ENCODE measurements at places on chromosomes 7 and 10.
A peak's percentile ranks its signal among the peaks of the same experiment; 100 is the strongest.

- DNase-seq, result no peak
Measured at GRCh38 chr10:49172061-49172776, 16.0 kb downstream of the TMEM273 start.

DNA sequence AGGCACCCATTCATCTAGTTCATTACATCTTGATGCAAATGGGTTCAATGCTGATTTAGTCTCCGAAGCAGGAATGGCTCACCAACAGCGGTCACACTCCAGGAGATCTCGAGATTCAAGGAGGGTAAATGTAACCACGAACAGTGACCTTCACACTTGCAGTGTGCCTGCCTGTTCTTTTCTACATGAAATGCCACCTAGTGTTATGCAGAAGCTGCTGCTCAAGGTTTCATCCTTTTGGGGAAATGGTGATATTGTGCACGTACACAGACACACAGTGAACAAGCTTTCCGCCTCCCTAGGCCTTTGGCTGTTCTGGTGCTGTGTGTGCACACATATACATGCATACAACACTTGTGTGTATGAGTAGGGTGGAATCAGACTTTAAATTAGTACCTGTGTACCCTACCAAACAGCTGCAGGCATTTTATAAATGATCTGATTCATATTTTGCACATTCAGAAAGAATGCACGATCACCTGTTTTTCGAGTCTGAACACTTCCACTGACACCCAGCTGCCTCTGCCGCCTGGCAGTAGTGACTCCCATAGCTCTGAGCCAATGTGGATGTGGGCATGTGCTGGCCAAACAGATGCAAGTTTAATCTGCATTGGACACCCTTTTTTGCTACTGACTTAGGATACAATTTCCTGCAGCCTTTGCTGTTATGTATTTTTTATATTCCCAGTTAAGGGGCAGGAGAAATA is 100.5 kb downstream of the TACC2 start:
- DNase-seq, result no peak

DNA sequence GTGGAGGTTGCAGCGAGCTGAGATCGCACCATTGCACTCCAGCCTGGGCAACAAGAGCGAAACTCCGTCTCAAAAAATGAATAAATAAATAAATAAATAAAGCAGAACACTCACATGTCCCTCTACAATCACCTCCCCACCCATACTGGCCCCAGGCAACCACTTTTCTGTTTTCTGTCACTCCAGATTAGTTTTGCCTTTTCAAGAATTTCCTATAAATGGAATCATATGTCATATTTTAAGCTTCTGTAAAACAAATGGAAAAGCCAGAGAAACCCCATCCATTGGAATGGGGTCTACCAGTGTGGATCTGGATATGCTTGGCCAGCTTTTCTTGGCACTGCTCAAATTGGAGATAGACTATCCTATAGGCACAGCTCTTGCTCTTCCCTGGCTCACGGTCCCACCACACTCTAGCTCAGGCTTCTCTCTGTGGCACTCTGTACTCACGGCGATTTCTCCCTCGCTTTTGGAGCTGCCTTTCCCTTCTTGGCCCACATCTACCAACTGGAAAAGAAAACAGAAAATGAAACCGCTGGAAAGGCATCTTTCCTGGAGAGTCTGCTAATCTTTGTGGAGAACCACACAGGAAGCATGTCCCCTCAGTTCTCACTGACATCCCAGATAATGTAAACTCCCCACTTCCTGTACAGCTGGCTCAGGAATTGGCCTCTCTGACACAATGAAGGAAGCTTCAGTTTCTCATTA is 210.1 kb downstream of the JCAD start:
- no peak for DNase-seq

- DNase-seq, result no peak
Measured at GRCh38 chr10:23439961-23440889, 1.4 kb downstream of the OTUD1 start.

DNA sequence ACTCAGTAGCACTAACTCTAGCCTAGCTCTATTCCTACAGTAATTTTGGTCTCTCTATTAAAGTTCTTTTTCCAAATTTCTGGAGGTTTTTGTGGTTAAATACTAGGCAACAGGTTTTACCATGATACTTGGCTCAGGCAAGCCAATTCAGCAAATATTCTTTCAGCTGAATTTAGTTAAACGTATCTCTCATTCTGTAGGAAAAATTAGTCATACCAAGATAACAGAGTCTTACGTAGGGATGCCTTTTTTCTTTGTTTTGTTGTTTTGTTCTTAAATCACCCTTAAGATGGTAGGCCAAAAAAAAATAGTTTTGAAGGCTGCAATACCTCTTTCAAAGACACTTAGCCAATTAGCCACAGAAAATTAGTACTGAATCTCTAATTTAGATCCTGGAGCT is 180.5 kb downstream of the MAGI2 start:
- DNase-seq, result no peak

- DNase-seq, result no peak
Measured at GRCh38 chr7:113060100-113060499, 26.5 kb downstream of the GPR85 start.

GRCh38 chr7:44048031-44048795 is 3.7 kb downstream of the DBNL start:
- no peak for DNase-seq

DNA sequence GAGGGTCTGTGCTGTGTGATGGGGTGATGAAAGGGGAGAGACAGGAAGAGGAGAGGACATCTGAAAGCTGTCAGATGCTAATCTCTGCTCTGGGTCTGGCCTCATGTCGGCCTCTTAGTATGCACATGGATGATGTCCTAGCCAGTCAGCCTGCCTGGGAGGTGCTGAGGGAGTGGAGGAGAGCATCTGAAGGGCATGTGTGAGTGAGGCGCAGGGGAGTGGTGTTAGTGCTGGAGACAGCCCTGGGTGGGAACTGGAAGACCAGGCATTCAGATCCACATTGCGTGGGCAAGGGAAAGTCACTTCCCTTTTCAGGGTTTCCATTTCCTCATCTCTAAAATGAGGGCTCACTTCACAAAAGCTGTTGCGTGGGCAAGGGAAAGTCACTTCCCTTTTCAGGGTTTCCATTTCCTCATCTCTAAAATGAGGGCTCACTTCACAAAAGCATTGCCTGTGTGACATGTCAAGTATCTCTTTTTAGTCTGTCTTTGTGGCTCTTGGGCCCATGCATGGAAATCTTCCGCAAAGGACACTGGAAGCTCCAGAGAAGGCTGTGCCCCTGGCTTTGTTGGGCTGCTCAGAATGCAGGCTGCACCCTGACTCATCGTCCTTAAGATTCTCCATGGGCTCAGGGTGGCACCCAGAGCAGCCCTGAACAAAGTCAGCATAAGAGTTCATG is 10.0 kb downstream of the SFTPD start:
- no peak for DNase-seq

GRCh38 chr10:79406683-79407422 is 38.6 kb downstream of the ZCCHC24 start:
- DNase-seq, result no peak

DNA sequence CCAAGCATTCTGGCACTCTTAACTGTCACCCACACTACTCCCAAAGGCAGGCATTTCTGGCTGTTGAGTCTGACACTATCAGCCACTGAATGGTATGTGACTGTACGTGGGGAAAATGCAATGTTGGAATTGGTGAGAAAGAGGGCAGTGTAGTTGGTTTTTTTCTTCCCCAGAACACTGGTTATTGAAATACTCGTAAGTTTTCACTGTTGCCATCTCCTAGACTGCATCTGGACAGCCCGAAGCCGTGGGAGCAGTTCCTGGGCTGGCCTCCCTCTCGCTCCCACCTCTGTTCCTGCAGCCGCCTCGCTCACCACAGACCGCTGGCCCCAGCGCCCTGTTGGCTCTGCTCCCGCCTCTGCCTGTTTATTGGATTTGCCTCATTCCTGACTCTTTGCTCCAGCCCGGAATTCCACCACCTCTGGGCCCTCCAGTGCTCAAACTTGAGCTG is 5.7 kb downstream of the PLCE1 start:
- DNase-seq, result no peak

DNA sequence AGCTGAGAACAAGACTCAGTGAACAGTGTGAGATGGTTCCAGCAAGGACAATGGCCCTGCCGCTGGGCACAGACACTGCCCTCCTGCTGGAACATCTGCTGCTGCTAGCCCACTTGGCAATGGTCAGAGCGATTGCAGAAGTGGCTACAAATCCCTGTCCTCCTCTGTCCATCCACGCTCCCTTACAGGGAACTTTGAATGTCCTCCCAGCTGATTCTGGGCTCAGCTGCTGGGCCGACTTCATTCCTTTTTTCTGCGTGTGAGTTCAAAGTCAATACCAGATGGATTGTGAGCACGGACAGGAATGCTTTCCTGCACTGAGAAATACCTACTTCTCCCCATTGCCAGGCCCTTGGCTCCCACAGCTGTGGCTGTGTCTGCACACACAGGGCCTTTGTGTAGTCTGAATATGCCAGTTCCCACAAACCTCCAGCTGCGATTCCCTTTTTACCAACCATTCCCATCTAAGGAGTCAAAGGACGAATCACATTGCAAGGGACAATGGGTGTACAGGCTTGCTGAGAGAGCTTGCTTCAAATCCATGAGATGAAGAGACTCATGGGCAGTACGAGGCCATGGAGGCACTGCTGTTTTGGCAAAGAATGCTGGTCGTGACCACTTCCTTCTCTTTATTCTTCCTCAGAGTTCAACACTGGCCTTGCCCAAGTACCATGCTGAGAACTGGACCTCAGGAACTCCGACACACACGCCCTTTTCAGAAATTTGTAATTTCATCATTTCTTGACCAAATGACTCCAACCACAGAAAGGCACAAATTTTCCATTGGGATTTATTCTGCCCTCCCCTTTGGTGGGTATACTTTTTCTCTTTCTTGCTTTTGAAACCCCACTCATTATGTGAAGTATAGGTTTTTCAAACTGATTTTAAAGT is 44.2 kb downstream of the BPGM start:
- no peak for DNase-seq

- DNase-seq, result no peak
Measured at GRCh38 chr7:88202278-88202677, 17.6 kb downstream of the SRI start.

GRCh38 chr7:8389593-8390261 is 43.7 kb upstream of the NXPH1 start:
- DNase-seq, result peak; percentile 12

- no peak for DNase-seq
Measured at GRCh38 chr10:22626784-22627183, 87.6 kb downstream of the PIP4K2A start.

- no peak for DNase-seq
Measured at GRCh38 chr7:73903321-73904218, 42.6 kb downstream of the TMEM270 start.

DNA sequence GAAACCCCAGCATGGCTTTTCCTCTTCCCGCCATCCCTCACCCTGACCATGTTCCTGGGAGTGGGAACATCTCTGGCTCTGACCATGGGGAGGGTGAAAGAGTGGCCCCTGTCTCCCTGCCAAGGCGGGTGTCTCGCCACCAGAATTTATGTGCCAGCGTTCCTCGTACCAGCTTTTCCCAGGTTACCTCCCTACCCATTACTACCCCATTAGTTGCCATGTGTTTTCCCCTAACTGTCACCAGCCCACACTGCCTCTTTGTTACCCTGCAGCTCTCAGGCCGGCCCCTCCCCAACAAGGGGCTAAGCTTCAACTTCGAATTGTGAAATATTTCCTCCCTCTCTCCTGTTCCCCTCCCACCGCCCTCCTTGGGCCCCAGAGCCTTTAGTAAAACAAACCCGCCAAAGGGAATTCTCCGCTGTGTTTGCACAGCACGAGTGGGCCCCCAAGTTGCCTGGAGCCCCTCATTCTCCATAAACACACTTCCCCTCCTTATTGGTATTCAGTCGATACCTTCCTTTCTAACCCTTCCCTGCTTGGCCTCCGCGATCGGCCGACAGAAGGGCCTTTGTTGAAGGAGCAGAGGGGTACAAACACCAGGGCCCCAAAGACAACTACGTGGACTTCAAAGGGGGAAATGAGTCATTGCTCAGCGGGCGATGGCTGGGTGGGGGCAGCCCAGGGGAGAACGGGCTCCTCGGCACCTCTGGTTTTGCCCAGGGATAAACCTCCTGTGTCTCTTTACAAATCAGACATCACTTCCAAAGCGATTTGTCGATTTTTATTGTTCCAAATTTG is 45.5 kb downstream of the SLIT1 start:
- DNase-seq, result no peak

DNA sequence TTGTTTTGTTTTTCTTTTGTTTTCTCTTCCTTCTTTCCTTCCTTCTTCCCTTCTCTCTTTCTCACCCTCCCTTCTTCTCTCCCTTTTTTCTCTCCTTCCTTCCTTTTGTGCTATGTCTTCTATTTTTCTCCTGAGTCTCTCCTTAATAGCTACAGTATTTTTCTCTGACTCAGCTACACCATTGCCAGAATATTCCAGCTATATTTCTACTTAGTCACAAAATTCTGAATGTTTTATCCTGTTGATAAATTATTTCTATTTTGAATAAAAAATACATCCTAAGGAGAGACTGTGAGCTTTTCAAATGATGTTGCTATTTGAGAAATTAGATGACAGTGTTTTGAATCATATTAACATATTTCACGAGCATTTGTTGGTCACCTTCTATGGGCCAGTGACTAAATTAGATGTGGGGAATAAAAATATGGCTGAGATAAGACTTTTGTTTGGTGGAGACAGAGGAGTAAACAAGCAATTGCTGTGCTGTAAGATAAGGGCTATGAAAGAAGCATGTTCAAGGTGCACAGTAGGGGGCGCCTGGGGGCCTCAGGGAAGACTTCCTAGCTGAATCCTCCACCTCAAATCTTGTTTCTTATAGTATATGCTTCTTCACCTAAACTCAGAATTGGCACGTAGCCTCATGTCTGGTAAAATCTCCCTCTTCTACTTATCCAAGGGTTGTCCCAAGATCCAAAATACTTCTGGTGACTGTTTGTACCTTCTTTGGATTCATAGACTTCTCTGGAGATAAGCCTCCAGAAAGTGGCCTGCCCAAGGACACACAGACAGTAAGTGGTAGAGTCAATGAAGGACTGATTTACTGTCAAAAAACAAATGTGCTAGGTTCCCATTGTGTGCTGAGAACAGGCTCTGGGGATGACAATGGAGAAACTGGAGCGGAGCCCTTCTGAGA is 115.5 kb upstream of the CREB5 start:
- DNase-seq, result no peak

GRCh38 chr7:55574051-55574717 is 1.9 kb upstream of the VOPP1 start:
- no peak for DNase-seq

DNA sequence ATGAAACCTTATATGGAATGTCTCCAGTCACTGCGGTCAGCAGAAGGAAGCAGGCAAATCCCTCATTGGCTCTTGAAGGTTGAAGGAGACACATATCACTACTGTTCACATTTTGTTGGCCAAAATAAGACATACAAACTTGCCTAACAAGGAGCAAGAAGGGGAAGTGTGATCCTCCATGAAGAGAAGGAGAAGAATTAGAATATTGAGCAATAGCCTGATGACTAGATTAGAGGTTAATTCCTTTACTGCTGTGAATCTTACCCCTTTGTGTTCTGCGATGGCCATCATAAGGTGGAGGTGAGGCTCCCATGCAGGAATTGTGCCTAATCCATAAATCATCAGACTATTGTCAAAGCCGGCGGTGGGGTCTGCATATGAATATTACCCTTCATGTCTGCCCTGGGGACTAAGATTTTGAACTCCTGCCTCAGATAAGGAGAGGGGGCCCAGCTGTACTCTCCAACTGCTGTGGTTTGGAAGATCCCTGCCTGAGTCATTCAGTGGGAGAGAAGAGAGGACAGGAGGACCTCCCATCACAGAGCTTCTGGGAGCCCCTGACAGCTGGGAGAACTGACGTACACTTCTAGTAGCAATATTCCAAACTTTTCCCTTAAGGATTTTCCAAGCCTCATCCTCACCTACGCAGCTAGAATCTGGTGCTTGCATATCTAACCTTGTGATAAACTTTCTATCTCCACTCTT is 398.5 kb downstream of the REEP3 start:
- DNase-seq, result no peak

Measured in left renal pelvis (tissue), 4 donors.